ENCODE measurements at places on chromosomes 7 and 10. TPM values are rescaled to one million over a fixed set of nuclear protein-coding genes. Genes with fewer than 3 reads are reported as not detected.

Gene ARHGAP12
- total RNA-seq, result 23.5 TPM

Gene SPDYE16
- not detected for total RNA-seq

Gene TMEM209
- total RNA-seq, result 18.3 TPM

Gene PVRIG
- total RNA-seq, result not detected

Gene C7orf33
- not detected for total RNA-seq

Gene LIPM
- not detected for total RNA-seq

Gene PCLO
- 0.91 TPM for total RNA-seq

Gene EGR2
- 0.86 TPM for total RNA-seq

Gene GBX1
- not detected for total RNA-seq

Gene TMEM273
- not detected for total RNA-seq

Gene TRIL
- total RNA-seq, result not detected

Gene CHCHD1
- 72.9 TPM for total RNA-seq

Gene OR9A2
- not detected for total RNA-seq

Gene LRRN3
- total RNA-seq, result not detected

Gene CCDC3
- total RNA-seq, result 0.95 TPM

Gene UBN2
- total RNA-seq, result 2.6 TPM

Gene C10orf105
- total RNA-seq, result not detected

Gene FBXL13
- total RNA-seq, result 0.42 TPM

Gene SMO
- total RNA-seq, result 16.5 TPM

Gene RGR
- not detected for total RNA-seq

Gene ABI1
- 68.2 TPM for total RNA-seq

Gene CHAT
- total RNA-seq, result not detected

Gene HTR7
- total RNA-seq, result 0.15 TPM

Gene PRTFDC1
- 23.8 TPM for total RNA-seq

Gene ENTPD1
- total RNA-seq, result 0.05 TPM

Gene CALML5
- not detected for total RNA-seq

Gene CYP26A1
- total RNA-seq, result 2.7 TPM

Gene SFRP5
- 2.4 TPM for total RNA-seq

Gene SUN3
- total RNA-seq, result not detected

Gene ZNF804B
- not detected for total RNA-seq

Gene CUX1
- 49.8 TPM for total RNA-seq

Gene TAS2R3
- not detected for total RNA-seq

Gene PTF1A
- not detected for total RNA-seq

Gene NFE2L3
- total RNA-seq, result 10.0 TPM

Gene RADIL
- 2.0 TPM for total RNA-seq

Gene MYH16
- total RNA-seq, result 0.88 TPM

Gene ANKRD7
- total RNA-seq, result 0.21 TPM

Gene TRAPPC14
- total RNA-seq, result 9.6 TPM

Gene ST7
- total RNA-seq, result 26.7 TPM

All from A549 treated with DMSO at 1 μM for 4 hours (cell line).